Stimulated activated CD4-positive, alpha-beta T cell treated with anti-CD3 and anti-CD28 coated beads, Interleukin-4, amount 100 ng/mL, for 1 hour (primary cell): ENCODE measurements at places on chromosomes 3 and 15.
A peak's percentile ranks its signal among the peaks of the same experiment; 100 is the strongest.

DNA sequence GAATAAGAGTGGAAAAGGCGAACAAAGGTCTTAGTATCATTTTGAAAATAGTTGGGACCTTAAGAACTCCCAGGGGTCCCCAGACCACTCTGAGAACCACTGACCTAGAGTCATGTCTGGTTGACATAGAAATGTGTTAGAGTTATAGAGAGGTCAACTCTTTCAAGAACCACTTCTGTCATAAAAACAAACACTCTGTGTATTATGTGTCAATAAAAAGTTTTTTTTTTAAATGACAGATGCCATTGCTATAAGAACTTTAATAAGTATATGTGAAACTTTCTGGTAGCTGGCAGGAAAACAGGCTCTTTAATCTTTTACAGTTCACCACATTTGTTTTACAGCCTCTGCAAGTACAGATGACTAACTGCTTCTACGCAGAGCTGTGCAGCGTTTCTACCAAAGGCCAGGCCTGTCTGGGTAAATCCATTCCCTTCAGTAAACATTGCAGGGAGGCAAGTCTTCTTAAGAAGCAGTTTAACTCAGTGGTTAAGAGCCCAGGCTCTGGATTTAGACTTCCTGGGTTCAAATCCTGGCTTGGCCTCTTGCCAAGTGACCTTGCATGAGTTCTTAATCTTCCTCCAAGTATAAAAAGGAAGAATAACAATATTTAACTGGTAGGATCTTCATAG, 56.6 kb downstream of the RFTN1 start:
- DNase-seq = no peak

DNA sequence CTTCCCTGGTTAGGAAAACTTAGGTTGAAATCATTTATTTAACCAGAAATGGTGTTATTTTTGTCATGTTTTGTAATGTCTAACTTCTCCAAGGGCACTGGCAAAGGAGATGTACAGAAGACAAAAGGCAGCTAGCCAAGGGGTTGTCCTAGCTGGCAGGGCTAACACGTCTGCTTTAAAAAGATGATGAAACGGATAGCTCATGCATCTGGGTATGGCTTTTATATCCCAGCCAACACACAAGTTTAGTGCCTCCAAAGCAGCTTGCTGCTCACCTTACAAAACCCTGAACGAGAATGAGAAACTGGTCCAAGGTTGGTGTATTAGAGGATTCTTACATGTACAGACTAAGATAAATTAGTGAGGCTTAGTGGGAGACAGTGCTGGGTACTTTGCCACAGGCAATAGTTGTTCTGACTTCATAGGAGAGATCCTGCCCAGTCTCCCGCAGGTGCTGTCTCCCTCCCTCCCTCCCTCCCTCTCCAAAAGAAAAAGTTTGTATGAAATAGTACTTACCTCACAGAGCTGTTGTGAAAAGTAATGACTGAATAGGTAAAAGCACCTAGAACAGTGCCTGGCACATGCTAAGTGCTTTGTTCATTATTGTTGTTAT, 47.8 kb downstream of the KCNMB2 start:
- DNase-seq = no peak

DNA sequence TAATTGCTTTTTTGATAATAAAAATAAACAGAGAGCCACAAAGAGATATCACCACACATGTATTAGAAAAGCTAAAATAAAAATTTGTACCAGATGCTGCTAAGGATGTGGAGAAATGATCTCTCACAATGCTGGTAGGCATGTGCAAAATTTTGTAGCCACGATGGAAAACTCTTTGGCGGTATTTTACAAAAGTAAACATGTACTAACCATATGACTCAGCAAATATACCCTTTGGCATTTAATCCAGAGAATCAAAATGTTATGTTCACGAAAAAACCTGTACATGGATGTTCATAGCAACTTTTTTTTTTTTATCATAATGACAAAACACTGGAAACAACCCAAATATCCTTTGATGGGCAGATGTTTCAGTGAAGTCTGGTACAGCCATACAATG, 261.2 kb downstream of the LPP start:
- no peak for DNase-seq

GRCh38 chr15:90760661-90761232, 43.6 kb downstream of the BLM start:
- DNase-seq = no peak

DNA sequence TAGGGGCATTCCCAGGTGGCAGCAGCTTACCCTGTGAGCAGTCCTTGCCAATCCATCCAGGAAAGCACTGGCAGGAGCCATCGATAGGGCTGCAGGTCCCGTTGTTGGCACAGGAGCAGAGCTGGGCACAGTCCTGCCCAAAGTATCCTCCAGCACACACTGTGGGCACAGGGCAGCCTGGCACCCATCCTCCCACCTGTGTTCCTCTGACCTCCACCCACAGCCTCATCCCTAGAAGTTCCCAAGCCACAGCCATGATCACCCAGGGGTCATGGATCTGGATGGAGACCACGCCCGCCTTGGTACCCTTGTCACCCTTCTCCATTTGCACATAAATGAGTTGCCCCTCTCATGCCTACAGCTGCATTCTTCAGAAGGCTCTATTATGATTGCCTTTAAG, 48.6 kb downstream of the RAB11A start:
- DNase-seq = no peak

DNA sequence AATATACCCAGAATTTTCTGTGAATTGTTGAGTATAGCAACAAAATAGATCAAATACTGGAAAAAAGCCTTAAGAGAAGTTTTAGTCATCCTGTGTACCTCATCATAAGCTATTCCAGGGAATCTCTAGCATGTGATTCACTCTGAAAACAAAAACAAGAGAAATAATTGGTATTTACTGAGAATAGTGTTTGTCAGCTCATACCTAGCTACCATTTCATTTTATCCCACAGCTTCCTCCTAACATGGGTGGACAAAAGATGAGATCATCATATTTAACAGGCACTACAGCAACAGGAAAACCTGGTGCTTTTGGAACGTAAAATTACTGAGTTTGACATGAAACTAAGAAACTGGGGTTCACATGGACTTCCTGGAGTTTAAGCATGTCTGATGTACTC, 753.5 kb upstream of the NECTIN3 start:
- no peak for DNase-seq

GRCh38 chr3:146873748-146874147, 268.6 kb upstream of the PLSCR5 start:
- no peak for DNase-seq

DNA sequence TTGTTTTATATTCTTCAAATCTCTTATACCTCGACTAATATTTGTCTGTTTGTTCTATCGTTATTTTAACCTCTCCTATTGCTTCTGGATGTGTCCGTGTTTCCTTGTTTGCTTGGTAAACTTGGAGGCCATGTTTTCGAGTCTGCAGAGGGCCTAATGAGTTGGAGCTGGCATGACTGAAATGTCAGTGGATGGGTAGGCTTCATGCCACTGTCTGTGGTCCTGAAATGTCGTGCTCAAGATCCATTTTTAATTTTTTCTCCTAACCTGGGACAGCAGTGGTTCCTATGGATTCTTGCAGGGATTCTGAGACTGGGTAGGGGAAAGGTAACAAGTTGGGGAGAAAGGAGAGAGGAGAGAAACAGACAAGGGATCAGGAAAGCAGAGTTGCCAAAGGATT, 18.8 kb upstream of the GASK1A start:
- no peak for DNase-seq

GRCh38 chr3:15495461-15496340, 25.8 kb downstream of the COLQ start:
- no peak for DNase-seq

DNA sequence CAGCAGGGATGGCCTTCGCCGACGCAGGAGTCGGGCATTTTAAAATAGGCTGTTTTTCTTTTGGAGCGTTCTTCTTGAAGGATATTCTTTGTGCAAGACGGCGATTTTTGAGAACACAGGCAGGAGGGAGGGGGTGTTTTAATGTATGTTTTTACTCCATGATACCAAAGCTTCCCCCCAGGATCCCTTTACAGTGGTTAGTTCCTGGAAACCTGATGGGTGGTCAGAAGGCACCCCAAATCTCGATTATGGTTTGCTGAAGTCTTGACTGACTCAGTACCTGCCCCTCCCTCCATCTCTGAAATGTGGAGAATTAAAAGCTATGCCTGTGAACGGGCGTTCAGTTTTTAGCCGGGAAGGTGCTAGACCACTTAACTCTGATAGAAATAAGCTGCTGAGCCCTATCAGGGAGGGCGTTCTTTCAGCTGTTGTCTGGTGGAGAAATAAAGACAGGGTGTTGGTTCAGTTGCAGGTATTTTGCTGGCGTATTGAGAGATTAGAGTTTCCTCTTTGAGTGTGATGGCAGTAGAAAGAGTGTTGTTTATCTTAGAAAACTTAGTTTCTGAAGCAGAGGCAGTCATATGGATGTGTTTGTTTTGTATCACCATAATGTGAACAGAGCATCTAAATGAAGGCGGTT, 3.4 kb downstream of the IGF1R start:
- DNase-seq = no peak

GRCh38 chr3:127682561-127682960, 9.8 kb downstream of the ABTB1 start:
- no peak for DNase-seq

GRCh38 chr3:47019201-47019600, 39.7 kb downstream of the NBEAL2 start:
- DNase-seq = no peak

DNA sequence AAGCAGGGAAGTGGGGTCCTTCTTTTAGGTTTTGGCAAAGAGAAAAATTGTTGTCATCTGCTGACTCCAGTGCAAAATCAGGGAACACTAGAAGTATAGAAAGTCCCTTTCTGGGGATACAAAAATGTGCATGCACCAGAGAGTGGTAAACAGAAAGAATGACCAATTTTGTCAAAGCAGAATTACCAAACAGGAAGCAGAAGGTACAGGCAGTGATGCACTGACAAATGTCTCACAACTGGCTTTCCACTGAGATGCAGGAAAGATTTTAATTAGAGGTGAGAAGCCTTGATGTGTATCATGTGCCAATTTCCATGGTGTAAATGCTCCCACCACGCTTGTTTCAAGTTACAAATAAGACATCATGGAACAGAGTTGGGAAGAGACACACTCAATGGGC, 66.0 kb downstream of the TRIM69 start:
- no peak for DNase-seq

- no peak for DNase-seq
Measured at GRCh38 chr3:43214616-43215015, 71.7 kb upstream of the SNRK start.

DNA sequence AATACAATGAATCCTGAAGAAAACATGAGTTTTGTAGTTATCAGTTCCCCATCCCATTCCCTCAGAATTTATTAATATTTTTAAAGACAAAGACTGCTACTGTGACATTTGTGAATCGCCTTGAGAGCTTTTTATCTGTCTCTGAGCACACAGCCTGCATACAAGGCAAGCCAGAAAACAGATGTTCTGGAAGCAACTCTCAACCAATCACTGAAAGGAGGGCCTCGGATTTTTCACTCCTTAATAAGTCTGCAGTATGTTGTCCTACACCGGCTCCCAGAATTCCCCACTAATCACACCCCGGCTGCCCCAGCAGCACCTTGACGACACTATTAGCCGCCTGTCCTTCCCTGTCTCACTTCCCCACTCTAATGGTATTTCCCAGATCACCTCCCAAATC, 138.5 kb downstream of the ZNF621 start:
- DNase-seq = no peak

GRCh38 chr3:54427941-54428871, 305.9 kb downstream of the CACNA2D3 start:
- peak; percentile 2 for DNase-seq

DNA sequence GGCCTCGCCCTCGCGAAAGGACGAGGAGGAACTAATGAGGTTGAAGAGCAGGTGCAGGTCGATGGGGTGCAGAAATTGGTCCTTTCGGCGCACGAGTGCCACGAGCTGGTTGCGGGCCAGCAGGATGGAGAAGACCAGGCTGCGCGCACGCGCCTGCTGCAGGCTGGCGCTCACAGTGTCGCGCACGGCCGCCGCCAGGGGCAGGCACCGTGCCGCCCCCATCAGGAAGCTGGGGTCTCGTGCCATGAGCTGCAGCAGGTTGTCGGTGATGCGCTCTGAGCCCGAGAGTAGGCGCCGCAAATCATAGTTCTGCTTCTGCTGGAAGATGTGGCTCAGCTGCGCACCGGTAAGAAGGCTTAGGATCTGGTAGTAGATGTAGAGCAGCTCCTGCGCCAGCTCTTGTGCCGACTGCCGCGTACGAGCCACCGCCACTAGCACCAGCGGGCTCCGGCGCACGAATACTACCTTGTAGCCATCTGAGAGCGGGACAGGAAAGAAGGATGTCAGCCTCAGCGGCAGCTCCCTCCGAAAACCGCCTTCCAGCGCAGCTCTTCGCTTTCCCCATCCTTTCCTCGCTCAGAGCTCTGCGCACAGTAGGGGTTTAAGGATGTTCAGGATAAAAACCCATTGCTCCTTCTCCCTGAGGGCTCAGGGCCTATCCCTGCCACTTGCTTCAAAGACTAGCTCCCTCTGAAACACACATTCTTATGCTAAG, 6.9 kb upstream of the MST1R start:
- no peak for DNase-seq

DNA sequence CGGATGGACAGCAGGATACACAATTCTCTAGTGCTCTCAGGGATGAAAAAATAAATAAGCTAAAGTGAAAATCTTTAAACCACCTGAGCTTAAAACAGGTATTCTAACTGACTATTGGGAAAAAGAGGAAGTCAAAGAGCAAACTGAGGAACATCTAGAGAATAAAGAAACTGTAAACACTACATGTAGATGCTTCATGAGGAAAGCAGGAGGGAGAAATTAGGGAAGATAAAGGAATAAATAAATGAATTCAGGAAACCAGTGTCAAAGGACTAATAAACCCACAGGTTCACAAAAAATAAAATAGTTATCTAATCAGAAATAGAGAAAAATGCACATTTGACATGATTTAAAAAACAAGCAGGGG, 525 bp upstream of the MCCC1 start:
- DNase-seq = no peak

DNA sequence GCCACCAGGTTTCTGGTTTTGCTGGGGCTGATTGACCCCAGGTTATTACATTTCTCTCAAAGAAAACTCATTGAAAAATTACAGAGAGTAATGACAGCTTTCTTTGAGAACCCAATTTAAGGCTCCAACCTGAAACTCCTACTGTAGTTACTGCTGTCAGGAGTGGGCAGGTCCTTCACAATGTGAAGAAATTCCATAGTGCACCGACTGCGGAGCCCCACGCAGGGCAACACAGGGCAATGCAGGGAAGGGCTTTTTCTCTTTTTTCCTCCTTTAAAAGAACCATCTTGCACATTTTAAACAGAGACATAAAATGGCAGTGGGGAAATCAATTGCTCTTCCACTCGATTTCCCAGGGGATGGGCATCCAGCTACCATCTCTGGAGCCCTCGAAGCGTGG, 74.3 kb downstream of the NUP210 start:
- no peak for DNase-seq

GRCh38 chr3:120451272-120451761, 525 bp upstream of the FSTL1 start:
- DNase-seq = peak; percentile 2

- no peak for DNase-seq
Measured at GRCh38 chr3:43178891-43179366, 73.0 kb upstream of the POMGNT2 start.

GRCh38 chr3:112644453-112644852, 3.5 kb upstream of the CCDC80 start:
- no peak for DNase-seq
